ENCODE measurements at places on chromosomes 7 and 10.

GRCh38 chr7:123714296-123715080 lies 34.3 kb downstream of the WASL start:
- no peak for DNase-seq

DNA sequence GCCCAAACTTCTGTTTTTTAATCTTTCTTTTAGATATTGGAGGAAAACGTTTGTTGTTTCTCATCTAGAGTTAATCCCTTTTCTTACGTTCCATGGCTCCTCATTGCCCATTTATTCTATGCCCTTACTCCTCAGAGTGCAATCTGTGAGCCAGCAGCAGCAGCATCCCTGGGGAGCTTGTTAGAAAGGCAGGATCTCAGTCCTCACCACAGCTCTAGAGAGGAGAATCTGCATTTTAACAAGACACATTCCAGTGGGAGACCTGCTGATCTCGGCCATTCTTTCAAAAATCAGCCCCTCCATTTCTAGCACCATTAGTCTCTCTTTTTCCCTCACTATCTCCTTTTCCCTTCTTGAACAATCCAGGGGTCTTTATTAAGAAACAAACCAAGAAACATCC lies 84.4 kb upstream of the NOBOX start:
- DNase-seq, result no peak

DNA sequence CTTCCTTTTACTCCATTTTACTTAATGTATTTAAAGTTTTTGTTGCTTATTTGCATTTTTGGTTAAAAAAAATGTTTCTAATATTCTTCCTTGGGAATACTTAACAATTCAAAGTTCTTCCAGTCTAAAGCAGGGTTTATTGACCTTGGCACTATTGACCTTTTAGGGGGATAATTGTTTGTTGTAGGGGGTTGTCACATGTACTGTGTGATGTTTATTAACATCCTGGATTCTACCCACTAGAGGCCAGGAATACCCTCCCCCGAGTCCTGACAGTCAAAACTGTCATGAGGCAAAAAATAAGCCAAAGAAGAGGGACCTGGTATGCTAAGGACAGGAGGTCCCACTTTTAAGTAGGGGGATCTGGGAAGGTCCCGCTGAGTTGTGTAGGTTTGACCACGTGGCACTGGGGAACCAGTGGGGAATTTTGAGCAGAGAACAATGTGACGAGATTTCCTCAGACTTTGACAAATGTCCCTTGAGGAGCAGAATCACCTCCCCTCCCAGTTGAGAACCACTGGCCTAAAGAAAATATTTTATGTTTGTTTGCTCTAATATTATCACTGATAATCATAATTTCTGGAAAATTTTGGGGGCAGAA lies 178.3 kb upstream of the PRR15 start:
- no peak for DNase-seq

- DNase-seq, result no peak
Measured at GRCh38 chr7:30618961-30619360, 24.3 kb downstream of the GARS1 start.

DNA sequence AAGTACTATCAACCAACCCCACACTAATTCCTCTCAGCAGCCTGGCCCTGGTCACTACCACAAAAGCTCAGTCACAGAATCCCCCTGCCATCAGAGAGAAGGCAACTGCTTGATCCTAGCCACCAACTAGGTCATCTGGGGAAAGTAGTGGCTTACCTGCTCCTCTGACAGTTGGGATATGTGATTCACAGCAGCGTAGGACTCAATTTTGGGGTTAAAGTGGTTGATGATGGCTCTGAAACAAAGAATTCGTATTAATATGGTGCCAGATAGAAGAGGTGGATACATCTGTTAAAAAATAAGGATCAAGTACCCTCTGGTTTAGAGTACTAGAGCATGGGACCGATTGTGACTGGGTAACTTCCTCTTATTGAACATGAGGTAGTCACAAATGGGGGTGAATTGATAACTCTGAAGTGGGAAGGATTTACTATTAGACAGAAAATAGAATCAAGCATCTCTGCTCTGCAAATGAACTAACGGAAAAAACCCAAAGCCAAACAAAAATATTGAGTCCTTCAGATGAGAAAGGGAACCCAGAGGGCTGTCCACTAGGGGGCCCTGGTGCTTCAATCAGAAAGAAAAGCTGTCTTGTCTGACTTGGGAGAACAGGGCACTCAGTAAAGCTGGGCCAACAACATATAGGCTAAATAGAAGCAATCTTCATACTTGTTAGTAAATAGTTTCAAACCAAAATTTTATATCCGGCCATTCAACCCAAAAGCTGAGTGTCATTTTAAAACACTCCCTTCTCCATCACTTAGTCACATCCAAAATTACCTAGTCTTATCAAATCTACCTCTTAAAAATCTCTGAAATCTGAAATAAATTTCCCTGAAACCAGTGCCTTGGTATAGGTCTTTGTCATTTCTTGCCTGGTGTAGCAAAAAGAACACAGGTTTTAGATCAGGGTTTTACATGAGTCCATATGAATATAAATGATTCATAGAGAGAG lies 45.9 kb upstream of the KCNIP2 start:
- DNase-seq, result peak; percentile 86

- DNase-seq, result no peak
Measured at GRCh38 chr7:132806834-132807233, 230.6 kb upstream of the PLXNA4 start.

GRCh38 chr10:24854256-24854655 lies 98.2 kb downstream of the PRTFDC1 start:
- DNase-seq, result no peak

GRCh38 chr10:76428551-76429367 lies 997.3 kb downstream of the LRMDA start:
- peak; percentile 46 for DNase-seq

GRCh38 chr10:76242956-76243355 lies 811.5 kb downstream of the LRMDA start:
- DNase-seq, result no peak

- DNase-seq, result no peak
Measured at GRCh38 chr10:132638130-132638515, 100.5 kb downstream of the INPP5A start.

- no peak for DNase-seq
Measured at GRCh38 chr7:29335188-29336083, 140.9 kb downstream of the CHN2 start.

DNA sequence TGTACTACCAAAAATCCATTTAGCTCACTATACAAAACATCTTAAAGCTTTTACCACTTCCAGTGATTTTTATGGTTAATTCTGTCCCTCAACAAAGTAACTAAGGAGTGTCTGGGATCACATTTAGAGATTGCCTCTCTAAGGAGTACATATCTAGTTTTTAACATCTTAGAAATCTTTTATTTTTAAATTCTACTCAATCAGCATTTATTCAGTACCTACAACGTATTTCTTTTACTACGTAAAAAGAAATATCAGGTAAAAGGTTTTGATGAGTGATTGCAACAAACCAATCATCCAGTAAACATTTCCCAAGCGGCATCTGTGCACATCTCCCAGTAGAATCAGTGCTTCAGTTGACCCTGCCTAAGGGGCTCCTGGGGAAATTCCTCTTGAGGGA lies 31.9 kb downstream of the LAMB1 start:
- no peak for DNase-seq

DNA sequence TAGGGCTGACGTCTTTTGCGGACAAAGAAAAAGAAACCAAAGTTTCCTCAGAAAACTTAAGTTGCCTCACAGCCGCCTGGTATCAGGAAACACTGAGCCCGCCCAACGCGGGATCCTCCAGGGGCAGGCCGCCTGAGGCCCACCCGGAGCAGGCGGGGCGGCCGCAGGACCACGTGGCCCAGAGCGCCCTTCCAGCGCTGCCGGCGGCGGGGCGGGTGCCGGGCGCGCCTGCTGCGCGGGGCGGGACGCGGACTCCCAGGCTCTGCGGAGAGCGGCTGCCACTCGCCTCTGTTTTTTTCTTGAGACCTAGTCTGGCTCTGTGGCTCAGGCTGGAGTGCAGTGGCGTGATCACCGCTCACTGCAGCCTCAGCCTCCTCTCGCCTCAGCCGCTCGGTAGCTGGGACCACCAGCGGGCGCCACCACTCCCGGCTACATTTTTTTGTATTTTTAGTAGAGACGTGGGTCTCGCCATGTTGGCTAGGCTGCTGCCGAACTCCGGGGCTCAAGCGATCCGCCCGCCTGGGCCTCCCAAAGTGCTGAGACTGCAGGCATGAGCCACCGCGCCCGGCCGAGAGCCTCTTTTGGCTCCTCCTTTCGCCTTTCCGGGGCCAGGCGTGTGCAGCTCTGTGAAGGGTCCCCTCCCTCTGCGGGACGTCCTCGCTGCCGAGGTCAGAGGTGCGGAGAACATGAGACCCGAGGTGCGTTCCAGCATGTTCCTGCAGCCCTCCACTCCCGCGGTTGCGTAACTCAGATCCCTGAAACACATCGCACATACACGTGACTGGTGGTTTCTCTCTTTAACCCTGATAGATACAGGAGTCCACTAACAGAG lies 11.6 kb upstream of the HNRNPF start:
- DNase-seq, result peak; percentile 92

GRCh38 chr7:28729281-28729680 lies 228.8 kb downstream of the TRIL start:
- DNase-seq, result no peak

GRCh38 chr7:46713868-46714596 lies 793.0 kb upstream of the IGFBP3 start:
- DNase-seq, result no peak

GRCh38 chr7:70178211-70178610 lies 579.9 kb downstream of the AUTS2 start:
- DNase-seq, result no peak

GRCh38 chr7:111852081-111852480 lies 289.8 kb upstream of the IMMP2L start:
- DNase-seq, result no peak

- no peak for DNase-seq
Measured at GRCh38 chr7:50790381-50790780, 7.7 kb upstream of the GRB10 start.

DNA sequence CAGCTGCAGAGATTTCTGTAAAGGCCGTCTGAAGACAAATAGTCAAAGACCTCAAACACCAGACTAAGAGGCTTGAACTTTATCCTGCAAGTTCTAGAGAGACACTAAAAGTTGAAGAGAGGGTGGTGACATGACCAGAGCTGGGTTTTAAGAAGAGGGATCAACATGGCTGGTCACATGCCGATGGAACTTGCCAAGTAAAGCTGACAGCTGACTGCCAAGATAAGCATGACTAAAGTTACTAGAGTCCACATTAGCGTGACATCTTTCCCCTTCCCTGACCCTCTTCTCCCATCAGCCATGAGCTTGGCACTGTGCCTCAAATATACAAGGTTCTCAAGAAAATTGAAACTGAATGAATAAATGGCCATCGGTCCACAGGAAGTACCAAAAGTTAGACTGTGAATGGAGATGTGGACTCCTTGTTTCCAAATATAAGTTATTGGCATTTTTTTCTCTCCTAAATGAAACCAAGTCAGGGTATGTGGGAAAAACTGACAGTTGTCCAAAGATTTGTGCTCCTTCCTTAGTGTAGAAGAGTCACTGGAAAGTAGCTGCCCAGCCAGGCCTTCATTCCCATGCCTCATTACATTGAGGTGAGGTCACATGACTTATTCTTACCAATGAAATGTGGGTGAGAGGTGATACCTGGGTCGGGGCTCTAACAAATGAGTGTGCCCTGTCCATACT lies 24.5 kb downstream of the XPNPEP1 start:
- DNase-seq, result peak; percentile 85

DNA sequence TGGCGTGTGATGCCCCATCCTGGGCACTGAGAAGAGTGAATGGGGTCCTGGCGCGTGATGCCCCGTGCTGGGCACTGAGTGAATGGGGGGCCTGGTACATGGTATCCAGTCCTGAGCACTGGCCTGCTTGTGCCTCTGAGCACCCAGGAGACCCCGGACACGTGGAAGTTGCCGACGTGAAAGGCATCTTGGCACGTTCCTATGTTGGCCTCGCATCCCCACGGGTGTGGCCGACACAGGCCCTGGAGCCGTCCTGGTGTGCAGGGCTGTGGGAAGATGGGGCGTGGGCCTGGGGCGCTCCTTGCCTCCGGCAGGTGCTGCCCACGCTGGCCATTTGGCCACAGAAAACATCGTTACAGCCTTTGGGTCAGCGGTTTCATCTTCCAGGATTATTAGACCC lies 35.5 kb downstream of the CFAP46 start:
- no peak for DNase-seq

- no peak for DNase-seq
Measured at GRCh38 chr7:16069998-16070397, 351.3 kb downstream of the CRPPA start.

DNA sequence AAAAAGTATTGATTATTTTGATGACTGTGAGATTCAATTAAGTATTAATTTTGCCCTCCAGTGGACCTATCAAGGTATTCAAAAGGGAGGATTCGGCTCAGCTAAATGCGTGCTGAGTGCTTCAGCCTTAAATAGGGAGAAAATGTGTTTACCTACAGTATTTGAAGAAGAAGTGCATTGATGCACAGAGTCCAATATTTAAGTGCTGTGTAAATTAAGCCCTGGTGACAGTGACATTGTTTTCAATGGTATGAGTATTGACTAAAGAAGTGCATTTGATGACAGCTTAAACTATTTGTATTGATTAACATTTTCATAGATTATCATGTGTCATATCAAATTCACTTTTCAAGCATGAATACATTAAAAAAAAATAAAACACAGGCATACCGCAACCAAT lies 106.6 kb downstream of the POU6F2 start:
- DNase-seq, result no peak

DNA sequence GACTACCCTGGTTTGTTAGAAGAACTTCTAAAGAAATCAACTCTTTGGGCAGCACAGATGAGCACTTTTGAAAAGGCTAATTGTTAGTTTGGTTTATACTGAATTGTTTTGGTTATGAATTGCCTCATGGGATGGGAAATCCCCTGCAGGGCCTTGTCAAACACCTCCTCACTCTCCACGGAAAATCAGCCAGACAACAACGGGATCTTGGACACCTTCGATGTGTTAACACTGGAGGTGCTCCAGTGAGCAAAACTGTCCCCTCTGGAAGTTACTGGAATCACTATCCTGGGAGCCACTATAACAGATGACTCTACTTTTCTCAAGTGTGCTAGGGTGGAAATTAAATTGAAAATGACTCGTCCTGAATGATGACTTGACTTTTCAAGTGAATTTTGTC lies 38.7 kb downstream of the CDK6 start:
- no peak for DNase-seq

DNA sequence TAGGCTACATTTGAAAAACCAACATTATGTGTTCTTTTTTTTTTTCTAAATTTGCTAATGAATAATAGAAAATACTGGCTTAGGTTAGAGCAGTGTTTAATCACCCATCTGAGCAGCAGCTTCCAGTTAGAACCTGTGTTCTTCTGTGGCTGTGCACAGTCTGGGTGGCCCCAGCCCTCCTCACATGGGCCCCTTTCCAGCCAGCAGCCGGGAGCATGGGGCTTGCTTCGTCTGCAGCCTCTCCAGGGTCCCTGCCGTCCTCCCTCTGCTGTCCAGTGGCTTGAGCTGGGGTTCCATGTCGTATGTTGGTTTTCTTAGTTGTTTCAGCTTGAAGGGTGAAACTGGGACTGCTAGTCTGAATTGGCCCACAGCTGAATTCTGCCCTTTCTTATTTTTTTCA lies 37.3 kb downstream of the BNIP3 start:
- no peak for DNase-seq

DNA sequence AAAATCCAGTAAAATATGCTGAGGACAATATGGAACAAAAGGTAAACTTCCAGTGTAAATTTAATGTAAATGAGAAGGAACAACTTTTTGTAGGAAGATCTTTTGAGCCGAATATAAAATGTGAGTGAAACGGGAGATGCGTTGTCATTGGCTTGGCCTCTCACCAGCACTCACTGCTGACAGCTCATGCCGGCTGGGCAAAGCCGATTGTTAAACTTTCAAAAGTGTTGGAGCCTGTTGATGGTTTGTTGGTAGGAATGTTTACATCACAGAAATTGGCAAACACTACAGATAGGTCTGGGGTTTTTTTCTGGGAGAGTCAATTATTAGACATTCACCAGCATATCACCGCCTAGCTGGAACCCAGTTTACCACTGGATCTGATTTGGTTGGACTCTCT lies 6.1 kb downstream of the PSTK start:
- no peak for DNase-seq

Data from tongue (tissue), 3 donors.